ENCODE measurements at places on chromosomes 5 and 9.

- DNase-seq, result no peak
Observed at GRCh38 chr5:168600409-168600808, 21.2 kb upstream of the PANK3 start.

GRCh38 chr9:85038824-85039608, 369.5 kb downstream of the NTRK2 start:
- no peak for DNase-seq

DNA sequence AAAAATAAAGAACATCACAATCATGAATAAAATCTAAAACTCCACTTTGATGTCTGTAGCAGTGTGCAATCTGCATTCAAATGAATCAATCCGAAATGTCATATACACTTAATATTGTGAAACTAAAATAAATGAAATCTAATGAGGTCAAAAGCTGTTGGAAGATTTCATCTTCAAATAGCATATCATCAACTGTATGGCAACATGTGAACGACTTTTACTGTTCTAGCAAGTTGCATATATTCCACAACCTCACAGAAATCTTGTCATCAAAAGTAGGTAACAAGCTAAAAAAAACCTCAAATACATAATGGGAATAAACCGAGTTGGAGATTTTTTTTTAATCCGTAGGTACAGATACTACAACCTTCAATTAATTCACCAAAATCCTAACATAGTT, 1.2 kb downstream of the PTBP3 start:
- no peak for DNase-seq

GRCh38 chr9:115118879-115119218, 892 bp upstream of the TNC start:
- DNase-seq, result no peak

DNA sequence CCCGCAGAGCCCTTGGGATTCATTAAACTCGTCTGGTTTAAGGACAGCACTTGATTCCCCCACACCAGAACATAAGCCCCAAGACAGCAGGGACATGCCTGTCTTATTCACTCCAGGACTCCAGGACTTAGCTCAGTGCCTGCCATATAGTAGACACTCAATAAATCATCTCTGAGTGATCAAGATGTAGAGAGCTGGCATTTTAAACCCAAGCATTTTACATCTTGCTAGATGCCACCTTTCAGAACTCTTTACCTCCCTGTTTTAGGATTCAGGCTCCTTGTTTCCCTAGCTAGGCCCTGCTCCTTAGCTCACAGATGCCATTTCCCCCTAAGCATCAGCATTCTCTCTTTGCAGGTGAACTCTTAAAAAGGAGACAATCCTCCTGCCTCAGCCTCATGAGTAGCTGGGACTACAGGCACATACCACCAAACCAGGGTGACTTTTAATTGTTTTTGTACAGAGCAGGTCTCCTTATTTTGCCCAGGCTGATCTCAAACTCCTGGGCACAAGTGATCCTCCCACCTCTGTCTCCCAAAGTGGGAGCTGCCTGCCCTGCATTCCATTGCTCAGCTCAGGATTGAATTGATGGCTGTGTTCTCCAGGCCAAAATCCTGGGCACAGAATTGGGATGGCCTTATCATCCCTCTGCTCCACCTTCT, 32.0 kb upstream of the CPEB4 start:
- no peak for DNase-seq

DNA sequence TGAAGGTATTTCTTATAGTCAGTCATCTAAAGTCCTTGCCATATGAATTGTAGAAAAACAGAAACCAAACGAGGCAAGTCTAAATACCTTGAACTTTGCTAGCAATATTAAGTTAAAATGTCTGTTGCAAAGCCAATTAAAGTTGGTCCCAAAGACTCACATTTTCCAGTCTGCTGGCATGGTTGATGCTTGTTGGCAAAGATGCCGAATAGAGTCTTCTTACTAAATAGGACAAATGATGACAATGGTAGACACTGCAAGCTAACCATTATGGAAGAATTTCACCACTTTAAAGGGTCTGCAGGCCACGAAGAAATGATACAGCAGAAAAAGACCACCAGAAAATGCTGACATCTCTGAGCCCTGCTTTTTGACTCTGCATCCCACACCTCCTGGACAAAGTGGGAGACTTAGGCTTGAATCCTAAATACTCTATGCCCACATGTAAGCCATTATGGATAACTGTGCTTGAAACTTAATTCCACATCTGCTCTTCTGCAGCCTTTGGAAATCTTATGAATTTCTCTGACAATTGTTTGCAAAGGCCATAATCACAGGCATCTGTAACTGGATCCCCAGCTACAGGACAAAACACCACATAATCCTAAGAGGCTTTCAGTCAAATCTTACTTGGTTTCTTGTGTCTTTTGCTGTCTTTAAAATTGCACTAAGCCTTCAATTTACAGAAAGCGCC, 61.3 kb downstream of the LHFPL2 start:
- DNase-seq, result no peak

GRCh38 chr5:174707671-174708070, 16.7 kb upstream of the MSX2 start:
- no peak for DNase-seq

- no peak for DNase-seq
Observed at GRCh38 chr5:168746893-168747640, 167.9 kb upstream of the PANK3 start.

GRCh38 chr5:144832416-144832815, 661.7 kb downstream of the KCTD16 start:
- DNase-seq, result no peak

GRCh38 chr5:120454094-120454798, 9.9 kb upstream of the PRR16 start:
- DNase-seq, result no peak

DNA sequence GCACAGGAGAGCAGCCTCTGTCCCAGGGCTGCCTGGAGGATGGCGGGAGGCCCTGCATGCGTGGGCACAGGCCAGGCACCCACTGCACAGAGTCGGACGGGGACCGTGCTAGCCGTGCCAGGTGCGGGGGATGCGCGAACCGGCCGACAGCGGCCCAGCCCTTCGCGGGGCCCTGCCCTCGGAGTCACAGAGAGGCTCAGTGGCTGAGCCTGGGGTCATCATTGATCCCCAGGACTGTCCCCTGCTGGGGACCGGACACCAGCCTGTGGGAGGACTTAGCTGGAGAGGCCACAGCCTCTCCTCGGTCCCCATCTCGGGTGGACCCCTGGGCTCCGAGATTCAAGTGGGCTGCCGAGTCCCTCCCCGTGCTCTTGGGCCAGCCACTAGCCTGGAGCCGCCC, 19.1 kb upstream of the LAMC3 start:
- no peak for DNase-seq

DNA sequence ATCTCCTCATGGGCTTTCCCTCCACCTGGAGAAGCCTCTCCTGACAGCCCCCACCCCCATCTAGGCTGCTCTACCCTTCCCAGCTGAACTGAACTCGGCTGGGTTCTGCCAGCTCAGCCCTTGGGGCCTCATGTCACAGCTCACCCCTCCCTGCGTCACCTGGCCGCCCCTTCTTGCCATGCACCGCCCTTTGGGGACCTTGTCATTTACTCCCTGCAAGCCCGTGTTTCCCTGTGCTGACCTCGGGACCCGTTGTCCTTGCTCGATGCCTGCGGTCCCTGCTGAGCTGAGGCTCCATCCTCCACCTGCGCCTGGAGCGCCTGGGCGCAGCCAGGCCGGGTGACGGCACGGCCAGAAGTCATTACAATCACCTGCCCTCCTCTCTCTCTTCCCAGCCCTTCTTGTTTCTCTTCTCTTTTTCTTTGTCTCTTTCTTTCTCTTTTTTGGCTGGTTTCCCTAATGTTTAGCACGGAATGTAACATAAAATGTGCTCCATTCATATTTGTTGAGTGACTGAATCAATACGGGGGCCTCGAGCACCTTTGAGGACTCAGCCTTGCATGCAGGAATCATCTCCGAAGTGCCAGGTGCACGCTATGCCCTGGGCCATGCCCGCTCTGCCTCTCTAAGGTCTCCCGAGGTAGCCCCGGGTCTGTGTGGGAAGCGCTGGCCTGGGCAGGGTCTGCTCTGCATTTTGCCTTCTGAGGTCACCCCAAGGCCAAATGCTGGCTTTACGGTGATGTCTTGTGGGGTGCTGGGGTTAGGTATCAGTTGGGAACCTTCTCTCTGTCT, 48.1 kb upstream of the COL5A1 start:
- no peak for DNase-seq

DNA sequence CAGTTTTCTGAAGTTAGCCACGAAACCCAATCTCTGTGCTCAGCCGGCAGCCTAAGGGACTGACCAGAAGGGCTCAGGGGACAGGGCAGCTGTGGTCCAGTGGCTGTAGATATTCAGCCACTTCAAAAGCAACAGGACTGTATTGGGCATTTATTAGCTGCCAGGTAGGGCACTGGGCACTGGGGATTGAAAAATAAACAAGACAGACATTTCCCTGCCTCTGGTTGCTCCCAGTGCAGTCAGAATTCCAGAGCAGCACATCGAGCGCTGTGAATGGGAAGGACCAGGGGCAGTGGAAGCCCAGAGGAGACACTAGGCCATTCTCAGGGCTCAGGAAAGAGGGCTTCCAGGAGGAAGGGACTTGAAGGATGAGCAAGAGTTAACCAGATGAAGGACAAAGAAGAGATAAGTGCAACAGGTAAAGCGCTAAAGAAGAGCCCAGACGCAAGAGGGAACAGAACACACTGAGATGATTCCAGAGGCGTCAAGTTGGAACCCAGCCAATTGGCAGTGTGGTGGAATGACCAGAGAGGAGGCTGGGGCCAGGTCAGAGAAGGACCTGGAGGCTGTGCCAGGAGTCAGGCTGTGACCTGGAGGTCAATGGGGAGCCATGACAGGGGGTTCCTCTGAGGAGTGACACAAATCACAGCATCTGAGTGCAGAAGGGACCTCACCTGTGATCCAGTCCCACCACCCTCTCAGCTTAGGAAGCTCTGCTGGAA, 122.5 kb upstream of the ZNF618 start:
- DNase-seq, result no peak

DNA sequence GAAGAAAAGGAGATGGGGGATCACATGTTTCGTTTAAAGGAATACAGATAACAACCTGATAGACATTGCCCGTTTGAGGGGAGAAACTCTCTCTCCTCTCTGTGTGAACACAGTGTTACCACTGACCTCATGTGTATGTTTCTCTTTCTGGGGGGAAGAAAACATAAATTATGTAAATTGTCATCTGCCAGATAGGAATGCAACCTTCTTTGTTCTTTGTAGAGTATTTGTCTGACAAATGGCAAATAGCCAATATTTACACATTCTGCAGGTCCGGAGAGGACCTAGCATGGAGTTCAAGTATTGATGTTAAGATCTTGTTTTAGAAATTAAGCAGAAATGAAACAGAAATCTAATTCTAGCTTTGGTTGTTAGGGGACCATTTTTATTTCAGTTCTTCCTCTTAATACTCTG, 276.3 kb downstream of the SAXO1 start:
- DNase-seq, result no peak

GRCh38 chr9:81754245-81754644, 64.9 kb upstream of the TLE1 start:
- no peak for DNase-seq

DNA sequence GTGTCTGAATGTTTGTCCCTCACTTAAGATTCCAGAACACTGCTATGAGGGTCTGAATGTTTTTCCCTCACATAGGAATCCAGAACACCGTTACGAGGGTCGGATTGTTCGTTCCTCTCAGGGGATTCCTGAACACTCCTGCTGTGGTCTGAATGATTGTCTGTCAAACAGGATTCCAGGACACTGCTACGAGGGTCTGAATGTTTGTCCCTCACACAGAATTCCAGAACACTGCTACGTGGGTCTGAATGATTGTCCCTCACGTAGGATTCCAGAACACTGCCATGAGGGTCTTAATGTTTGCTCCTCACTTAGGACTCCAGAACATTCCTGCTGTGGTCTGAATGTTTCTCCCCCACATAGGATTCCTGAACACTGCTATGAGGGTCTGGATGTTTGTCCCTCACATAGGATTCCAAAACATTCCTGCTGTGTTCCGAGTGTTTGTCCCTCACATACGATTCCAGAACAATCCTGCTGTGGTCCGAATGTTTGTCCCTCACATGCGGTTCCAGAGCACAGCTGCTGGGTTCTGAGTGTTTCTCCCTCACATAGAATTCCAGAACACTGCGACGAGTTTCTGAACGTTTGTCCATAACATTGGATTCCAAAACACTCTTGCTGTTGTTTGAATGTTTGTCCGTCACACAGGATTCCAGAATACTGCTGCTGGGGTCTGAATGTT, 199.5 kb downstream of the FOXD4L6 start:
- DNase-seq, result no peak

GRCh38 chr9:110599468-110599867, 19.9 kb upstream of the SVEP1 start:
- no peak for DNase-seq

DNA sequence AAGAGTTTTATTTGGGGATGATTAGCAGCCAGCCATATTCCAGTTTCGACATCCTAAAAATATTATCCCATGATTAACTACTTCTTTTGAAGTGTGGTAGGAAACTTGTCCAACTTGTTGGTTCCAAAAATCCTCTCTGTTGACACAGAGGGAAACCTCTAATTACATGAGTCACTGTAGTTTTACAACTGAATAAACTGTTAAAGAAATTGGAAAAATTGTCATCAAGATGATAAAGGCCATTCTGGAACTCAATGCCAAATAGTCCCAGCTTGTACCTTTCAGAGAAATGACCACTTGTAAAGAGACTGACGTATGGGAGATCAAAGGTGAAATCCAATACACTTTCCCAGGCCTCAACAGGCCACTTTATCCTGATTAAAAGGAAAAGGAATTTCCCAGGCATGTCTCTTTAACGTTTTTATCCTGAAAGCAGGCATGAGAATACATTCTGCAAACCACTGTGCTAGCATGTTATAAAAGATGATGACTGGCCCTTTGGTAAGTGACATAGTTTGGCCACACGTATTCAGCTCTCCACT, 261.6 kb downstream of the GLIS3 start:
- DNase-seq, result no peak

DNA sequence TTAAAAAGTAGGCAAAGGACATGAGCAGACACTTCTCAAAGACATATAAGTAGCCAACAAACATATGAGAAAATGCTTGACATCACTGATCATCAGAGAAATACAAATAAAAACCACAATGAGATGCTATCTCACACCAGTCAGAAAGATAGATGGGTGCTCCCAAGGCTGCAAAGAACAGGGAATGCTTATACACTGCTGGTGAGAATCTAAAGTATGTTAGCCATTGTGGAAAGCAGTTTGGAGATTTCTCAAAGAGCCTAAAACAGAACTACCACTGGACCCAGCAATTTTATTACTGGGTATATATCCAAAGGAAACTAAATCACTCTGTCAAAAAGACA, 154.2 kb downstream of the NDUFS4 start:
- DNase-seq, result no peak

- no peak for DNase-seq
Observed at GRCh38 chr9:88015606-88016005, 41.3 kb upstream of the CDK20 start.

GRCh38 chr5:2532809-2533208, 218.7 kb downstream of the IRX2 start:
- no peak for DNase-seq

GRCh38 chr5:134053840-134054338, 49.1 kb upstream of the VDAC1 start:
- DNase-seq, result peak; percentile 9

- DNase-seq, result no peak
Observed at GRCh38 chr5:61044545-61044944, 99.5 kb downstream of the NDUFAF2 start.

GRCh38 chr9:94277885-94278536, 18.9 kb downstream of the ZNF169 start:
- no peak for DNase-seq

Data from GF-D8 (cell line).